ENCODE measurements at places on chromosomes 4 and X.

- no peak for DNase-seq
Observed at GRCh38 chr4:171629182-171629581, 184.0 kb upstream of the GALNTL6 start.

GRCh38 chrX:100995469-100995868 lies 26.0 kb downstream of the ARL13A start:
- DNase-seq = no peak

DNA sequence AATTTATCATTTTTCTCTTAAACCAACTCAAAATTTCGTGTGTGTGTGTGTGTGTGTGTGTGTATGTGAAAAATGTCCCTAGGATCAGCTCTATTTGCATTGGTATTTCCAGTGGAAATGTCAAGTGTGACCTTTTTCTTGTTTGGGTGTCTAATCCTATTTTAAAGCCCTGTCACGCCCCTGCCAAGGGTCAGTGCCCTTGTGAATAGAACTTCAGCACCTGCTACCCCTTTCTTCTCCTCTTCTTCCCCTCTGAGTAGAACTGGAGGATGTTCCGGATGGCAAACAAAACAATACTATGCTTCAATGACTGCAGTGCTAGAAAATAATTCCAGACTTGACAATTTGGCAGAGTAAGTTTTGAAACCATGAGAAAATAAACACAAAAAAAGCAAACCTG lies 67.3 kb downstream of the SPRY1 start:
- no peak for DNase-seq

GRCh38 chr4:15035159-15035558 lies 32.9 kb downstream of the CPEB2 start:
- no peak for DNase-seq

DNA sequence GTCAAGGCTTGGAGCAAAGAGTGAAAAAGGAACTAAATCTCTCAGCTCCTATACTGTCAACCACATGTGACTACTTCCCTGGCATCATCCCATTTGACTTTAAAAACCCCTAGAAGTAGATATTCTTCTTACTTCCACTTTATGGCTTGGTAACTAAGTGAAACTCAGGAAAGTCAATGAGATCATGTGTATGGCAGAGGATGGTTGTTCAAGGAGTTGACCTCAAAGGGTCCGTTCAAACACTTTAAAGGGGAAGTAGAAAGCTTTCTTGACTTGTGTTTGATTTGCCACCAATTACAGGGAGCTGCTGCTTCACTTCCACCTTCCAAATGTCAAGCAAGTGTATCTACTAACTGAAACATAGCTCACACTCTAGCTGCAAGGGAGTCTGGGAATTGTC lies 187.2 kb downstream of the RAB28 start:
- DNase-seq = no peak

DNA sequence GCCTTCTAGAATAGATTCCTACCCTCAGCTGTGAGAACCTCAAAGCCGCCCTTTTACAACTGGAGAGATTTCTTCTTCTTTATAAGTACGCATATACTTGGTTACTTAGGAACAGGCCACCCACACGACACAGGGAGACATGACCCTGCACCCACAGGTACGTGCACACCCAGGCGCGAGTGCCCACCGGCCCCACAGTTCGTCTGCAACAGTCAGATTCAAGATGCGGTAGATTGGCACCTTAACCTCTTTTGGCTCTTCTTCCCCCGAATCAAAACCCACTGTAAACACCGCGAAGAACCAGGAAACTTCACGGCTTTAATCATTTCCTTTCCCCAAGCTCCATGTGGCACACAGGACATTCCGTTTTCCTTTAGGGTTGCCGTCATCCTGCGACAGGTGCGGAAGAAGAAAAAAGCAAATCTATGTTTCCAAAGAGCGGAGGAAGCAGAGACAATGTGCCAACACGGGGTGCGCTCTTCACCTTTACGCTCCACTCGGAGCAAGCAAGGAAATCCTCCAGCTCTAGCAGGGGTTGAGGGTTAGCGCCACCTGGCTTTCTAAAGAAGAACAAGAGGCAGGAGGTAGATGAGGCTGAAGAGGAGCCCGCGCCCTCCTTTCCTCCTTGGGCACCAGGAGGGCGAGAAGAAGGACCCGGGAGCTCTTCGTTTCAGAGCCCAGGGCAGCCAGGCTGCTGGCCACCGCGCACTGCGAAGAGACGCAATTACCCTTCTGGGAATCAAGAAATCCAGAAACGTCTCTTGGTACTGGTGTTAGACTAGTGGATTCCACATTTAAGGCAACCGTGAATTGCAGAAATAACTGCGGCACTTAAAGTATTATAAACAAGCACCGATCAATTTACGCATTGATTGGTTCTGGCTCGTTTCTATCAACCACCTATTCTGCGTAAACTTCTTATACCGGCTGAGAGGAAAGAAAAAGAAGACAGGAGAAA lies 35.7 kb downstream of the HAND2 start:
- DNase-seq = no peak

DNA sequence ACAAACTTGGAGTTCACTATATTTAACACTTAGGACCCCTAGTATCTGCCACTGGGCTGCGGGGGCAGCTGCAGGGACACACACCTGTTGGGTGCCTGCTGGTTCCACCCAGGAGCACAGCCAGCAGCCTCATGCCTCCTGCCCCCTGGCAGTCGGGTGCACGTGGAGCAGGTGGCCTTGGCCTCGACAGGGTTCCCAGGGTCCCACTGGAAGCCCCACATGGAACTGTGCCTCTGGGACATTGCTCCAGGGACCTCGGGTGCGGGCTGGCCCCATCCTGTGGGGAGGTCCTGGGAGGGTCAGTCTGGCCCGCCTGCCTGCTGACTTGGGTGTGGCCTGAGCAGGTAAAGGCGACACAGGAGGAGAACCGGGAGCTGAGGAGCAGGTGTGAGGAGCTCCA lies 18.0 kb downstream of the TACC3 start:
- DNase-seq = no peak

DNA sequence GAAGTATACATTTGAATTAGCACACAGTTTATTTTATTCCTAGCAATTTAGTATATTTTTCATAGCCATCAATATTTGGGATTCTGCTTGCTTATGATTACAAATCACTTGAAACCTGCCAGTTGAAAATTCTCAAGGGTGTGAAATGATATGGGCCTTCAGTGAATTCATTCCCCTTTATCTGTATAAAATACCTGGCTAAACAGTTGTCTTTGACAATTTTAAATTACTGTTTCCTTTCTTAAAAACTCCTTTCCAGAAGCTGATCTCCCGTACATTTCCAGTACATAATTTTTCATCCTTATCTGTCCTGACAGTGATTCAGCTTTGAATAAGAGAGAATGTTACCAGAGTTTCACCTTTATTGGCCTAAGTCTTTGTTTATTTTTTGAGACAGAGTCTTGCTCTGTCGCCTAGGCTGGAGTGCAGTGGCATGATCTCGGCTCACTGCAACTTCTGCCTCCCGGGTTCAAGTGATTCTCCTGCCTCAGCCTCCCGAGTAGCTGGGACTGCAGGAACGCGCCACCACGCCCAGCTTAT lies 13.9 kb downstream of the ATP7A start:
- no peak for DNase-seq

DNA sequence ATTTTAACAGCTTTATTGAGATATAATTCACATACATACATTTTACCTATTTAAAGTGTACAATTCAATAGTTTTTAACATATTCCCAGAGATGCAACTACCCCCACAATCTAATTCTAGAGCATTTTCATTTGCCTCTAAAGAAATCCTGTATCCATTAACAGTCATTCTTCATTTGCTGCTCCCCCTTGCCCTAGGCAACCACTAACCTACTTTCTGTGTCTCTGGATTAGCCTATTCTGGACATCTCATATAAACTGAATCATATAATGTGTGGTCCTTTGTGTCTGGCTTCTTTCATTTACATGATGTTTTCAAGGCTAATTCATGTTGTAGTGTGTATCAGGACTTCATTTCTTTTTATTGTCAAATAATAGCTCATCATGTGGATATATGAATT lies 105.1 kb upstream of the GRPR start:
- no peak for DNase-seq

DNA sequence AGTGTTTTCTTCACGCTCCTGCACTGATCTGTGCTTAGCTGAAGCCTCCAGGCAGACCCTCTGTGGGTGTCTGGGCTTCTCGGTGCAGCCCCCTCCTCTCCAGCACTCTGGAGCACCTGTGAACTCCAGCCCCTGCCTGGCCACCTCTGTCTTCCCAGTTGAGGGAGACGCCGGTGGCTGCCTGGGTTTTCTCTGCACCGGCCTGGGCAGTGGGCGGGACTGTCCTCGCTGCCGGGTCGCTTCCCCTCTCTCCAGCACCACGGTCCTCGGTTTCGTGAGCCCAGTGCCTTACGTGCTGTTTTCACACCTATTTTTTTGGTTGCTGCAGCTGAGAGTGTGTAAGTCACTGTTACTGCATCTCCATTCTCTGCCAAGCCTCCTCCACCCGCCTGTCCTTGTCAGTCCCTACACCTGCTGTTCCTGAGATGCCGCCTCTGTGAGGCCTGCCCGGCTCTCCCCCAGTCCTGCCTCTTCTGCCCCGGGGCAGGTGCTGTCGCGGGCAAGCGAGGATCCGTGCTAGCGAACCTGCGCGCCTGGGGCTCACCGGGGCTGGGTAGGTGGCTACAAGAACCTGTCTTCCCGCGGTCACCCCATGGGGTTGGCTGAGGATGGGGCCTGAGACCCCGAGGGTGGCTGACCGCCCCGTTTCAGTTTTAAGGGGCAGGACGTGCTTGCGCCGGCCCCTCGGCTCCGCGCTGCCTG lies 2.4 kb upstream of the FGFRL1 start:
- no peak for DNase-seq

DNA sequence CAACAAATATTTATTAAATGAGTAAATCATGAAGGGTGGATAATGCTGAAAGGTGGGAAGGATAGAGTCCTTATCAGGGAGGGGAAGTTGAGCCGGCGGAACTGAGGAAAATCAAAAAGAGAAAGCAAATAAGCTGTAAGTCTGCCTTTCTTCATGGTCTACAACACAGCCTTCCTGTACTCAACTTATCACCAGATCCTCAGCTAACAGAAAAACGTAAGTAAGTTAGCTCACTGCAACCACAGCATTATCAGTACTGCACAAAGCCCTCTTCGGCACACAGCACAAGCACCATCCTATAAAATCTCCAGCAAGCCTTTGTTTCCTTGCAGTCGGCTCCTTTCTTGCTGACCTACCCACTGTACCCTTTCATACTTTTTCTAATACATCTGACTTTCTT lies 70.3 kb downstream of the CRMP1 start:
- no peak for DNase-seq

GRCh38 chrX:152154050-152154449 lies 15.7 kb upstream of the MAGEA10 start:
- no peak for DNase-seq

DNA sequence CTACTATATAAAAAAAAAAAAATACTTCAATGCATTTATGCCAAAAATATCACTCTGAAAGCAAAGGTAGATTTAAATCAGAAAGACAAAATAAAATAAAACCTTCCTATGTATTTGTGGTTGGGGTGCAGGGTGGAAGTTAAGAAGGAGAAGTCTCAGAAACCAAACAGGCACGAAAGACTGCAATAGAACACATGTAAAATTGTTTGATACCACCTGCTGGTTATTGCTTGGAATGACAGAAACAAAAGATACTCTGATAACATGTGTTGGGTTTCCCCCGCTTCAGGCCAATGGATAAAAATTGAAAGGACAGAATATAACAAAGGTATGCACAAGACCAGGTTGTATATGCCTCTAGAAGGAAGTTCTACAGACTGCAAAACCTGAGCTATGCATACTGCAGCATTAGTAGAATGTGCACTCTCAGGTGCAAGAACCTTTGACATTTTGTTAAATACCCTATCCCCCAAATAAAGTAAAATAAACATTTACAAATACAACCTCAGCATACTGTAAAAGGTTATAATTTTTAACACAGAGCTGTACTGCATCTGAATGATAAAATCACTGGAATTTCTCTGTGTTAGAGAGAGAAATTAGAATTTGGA lies 118.8 kb downstream of the GABRA2 start:
- DNase-seq = no peak

DNA sequence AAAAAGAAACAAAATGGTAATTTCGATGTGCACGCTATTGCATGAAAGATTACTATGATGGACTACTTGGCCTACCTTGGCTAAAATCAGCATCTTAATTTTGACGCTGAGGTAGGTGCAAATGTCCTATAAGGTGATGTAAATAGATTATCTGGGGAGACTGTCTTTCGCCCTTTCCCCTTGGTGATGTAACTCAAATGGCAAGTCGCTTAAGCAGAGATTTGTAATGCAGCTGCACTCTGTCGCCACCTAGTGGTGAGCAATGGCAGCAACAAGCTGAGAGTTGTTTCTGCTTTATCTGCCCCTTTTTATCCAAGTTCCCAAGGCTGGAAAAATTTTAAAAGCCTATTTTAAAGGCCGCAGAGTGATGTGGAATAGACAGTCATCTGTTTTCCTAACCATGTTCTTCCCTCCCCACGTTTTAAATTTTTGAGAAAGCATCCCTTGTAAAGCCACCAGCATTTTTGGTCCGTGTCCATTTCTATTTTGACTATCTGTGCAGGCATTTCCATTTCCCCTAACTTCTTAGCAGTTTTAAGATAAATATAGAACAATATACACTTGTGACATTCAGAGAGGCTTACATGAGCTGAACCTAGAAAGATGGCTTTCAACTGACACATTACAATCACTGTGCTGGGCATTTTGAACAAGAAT lies 62.4 kb upstream of the PDLIM3 start:
- peak; percentile 30 for DNase-seq

GRCh38 chr4:145887241-145887991 lies 51.2 kb downstream of the ZNF827 start:
- DNase-seq = no peak

- no peak for DNase-seq
Observed at GRCh38 chr4:88189881-88190585, 31.6 kb upstream of the ABCG2 start.

DNA sequence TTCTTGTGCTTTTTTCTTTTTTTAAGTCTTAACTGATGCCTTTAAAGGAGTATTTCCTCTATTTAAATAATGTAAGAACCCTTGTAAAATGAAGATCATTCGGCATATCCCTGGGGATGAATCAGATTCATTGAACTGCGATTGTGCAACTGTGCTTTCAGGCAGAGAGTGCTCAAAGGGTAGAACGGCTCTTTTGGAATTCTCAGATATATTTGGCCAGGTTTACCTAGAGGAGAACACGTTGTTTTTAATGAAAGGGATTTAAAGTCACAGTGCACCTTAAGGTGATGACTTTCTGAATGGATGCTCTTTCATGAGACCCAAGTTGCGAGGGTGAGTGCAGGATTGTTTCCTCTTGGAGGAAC lies 51.6 kb upstream of the ELOVL6 start:
- no peak for DNase-seq

GRCh38 chrX:9880237-9880636 lies 86.9 kb upstream of the CLDN34 start:
- no peak for DNase-seq

DNA sequence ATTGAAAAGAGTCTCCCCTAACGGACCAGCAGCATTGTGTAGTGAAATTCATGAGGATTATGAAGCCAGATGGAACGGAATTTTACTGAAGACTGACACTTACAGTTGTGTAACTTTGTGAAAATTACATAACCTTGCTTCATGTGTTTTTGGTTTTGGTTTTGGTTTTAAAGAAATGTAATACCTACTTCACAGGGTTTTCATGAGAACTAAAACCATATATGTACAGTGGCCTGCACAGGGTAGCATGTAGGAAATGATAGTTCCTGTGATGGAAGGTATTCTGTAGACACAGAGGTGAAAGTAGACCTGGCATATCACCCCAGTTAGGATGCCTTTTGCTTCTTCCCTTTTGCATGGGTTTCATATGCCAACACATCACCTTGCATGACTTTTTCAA lies 247.0 kb downstream of the BANK1 start:
- DNase-seq = no peak

All from GM12892 (cell line).